ENCODE measurements at places on chromosomes 5 and 9. TPM values are rescaled to one million over a fixed set of nuclear protein-coding genes. Genes with fewer than 3 reads are reported as not detected.

Gene ECSCR
- not detected for total RNA-seq

Gene NPR3
- 0.39 TPM for total RNA-seq

Gene PPIC
- 21.5 TPM for total RNA-seq

Gene QRFP
- not detected for total RNA-seq

Gene UCK1
- total RNA-seq: 17.5 TPM

Gene PCDHA1
- total RNA-seq: not detected

Gene PCYOX1L
- total RNA-seq: 15.9 TPM

Gene UBE2R2
- total RNA-seq: 47.0 TPM

Gene GPBP1
- 69.5 TPM for total RNA-seq

Gene PCDHGB3
- 0.10 TPM for total RNA-seq

Gene SH3TC2
- 12.8 TPM for total RNA-seq

Gene CCL28
- total RNA-seq: 0.25 TPM
